GM12892 (cell line): ENCODE measurements at places on chromosomes 4 and X.
A peak's percentile ranks its signal among the peaks of the same experiment; 100 is the strongest.

- no peak for DNase-seq
These were observed 43.0 kb upstream of the TEX13D start for GRCh38 chrX:124289443-124289842.

GRCh38 chr4:161249779-161250440 lies 913.9 kb downstream of the FSTL5 start:
- no peak for DNase-seq

- peak; percentile 26 for DNase-seq
These were observed 53.8 kb upstream of the OTUD4 start for GRCh38 chr4:145234091-145234706.

GRCh38 chr4:59814402-59815010 lies 1385.6 kb upstream of the ADGRL3 start:
- DNase-seq = no peak

DNA sequence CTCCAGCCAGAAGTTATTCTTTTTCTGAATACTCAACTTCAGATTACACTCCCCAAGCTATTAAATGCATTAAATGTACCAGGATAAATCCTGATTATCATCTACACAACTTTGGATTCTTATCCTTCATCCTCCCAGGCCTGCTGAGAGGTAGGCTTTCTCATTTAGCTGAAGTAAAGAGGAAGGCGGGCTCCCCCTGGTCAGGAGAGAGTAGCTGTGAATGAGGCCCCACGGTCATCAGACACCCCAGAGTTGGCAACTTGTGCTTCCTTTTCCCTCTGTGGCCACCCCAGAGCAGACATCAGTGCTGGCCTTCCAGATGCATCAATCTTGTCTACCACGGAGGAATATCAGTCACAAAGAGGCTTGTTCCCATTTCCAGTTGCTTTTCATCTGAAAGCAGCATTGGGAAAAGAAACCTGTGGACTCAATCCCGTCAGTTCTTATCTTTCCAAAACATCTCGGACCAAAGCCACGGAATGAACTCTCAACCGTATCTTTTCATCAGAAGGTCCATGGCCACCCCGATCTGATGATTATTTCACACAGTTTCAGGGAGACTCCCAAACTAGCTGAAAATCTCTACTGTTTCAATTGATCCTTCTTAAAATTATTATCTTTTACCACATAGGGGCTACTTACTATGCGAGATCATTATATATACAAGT lies 79.2 kb downstream of the FBXO8 start:
- no peak for DNase-seq
